ENCODE measurements at places on chromosomes 5 and 9.

DNA sequence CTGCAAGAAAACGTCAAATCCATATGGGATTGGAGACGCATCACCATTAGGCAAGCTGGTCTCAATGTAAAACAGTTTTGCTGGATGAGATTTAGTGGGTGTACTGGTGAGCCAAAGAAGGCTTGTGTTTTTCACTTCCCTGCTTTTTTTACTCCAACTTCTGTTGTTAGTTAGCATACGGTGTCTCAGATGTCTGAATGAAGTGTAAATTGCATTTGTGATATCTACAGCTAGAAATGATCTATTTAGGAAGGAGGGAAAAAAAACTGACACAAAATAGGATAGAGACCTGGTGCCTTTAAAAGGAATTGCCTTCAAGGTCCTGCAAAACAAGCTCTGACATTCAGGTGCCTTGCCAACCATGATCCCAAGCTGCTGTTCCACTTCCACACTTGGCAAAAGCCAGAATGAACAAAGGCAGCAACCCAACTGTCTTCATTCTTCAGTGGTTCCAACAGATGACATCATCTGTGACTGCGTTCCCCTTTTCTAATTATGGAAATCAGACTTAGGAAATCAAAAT lies 104.2 kb upstream of the RAI14 start:
- ATAC-seq, result no peak

DNA sequence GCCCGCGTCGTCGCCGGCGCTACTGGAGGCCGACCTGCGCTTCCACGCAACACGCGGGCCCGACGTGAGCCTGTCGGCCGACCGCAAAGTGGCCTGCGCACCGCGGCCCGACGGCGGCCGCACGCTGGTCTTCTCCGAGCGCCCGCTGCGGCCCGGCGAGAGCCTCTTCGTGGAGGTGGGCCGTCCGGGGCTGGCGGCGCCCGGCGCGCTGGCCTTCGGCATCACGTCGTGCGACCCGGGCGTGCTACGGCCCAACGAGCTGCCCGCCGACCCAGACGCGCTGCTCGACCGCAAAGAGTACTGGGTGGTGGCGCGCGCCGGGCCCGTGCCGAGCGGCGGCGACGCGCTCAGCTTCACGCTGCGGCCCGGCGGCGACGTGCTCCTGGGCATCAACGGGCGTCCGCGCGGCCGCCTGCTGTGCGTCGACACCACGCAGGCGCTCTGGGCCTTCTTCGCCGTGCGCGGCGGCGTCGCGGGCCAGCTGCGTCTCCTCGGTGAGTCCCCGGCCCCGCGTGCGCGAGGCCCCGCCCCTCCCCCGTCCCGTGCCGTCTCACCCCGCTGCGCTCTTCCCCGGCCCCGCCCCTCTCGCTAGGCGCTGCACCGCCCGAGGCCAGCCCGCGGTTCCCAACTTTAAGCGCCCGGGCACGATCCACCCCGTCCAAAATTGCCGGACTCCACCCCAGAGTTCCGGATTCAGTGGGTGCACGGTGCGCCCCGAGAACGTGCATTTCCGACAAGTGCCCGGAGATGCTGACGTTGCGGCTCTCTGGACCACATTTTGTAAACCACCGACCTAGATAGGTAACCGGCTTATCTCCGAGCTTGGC lies 42.8 kb downstream of the NEURL1B start:
- ATAC-seq, result peak; percentile 46

- ATAC-seq, result no peak
Measured at GRCh38 chr9:87722393-87723088, 3.4 kb upstream of the CTSL start.

GRCh38 chr5:174011441-174011840 lies 22.5 kb downstream of the C5orf47 start:
- no peak for ATAC-seq

- ATAC-seq, result peak; percentile 64
Measured at GRCh38 chr9:133160742-133161546, 2.8 kb downstream of the GBGT1 start.

- no peak for ATAC-seq
Measured at GRCh38 chr5:53265043-53265442, 155.5 kb upstream of the MOCS2 start.

GRCh38 chr9:99272836-99273235 lies 50.8 kb downstream of the SEC61B start:
- no peak for ATAC-seq

DNA sequence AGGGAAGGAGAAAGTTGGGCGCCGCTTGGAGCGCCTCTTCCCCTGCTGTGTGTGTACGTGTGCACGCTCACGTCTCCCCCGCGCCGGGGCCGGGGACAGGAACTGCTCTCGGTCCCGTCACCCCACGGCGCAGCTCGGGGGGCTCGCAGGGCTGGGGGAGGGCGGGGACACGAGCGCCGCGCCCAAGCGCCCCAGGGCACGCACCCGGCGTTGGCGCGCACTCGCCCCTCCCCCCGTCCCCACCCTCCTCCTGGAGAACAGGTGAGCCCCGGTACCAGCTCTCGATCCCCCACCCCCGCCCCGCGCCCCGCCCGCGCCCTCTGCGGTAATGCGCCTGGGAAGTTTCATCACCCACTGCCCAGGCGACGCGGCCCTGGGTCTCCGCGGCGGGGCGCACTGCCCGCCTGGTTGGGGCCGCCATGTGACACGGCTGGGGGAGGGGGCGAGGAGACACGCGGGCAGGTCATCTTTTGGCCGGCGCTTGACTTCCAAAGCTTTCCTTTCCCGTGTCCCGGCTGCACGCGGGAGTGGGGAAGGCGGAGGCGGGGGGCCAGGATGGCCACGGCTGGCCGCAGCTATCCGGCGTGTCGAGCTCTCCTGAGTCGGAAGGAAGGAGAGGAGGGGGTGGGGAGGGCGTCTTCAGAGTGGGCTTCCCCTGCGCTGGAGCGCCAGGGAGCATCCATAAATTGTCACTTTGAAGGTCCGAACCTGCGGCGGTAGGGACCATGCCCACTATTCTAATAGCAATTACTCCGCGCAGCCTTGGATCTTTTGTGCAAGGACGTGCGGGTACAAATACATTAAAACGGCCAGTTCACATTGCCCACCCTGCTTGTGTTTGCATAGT lies 1.5 kb upstream of the STC2 start:
- ATAC-seq, result no peak

GRCh38 chr5:4584982-4585381 lies 555.1 kb upstream of the ADAMTS16 start:
- no peak for ATAC-seq

GRCh38 chr9:134130503-134131375 lies 5.1 kb upstream of the WDR5 start:
- no peak for ATAC-seq

DNA sequence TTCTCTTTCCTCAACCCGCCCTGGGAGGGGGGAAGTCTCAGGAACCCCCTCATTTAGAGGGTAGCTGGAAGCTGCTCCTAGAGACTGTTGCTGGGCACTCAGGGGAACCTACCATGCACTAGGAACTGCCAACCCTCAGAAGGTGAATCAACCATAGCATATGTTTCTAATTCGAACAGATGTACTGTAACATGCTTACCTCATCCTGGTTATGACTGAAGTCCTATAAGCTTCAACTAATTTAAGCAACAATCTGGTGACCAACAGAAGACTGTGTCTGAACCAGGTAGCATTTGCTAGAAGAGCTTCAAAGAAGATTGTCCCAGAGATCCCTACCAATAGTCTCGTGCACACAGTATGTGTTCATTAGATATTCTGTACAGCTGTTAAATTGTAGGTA lies 5.7 kb upstream of the PRDM6 start:
- no peak for ATAC-seq

DNA sequence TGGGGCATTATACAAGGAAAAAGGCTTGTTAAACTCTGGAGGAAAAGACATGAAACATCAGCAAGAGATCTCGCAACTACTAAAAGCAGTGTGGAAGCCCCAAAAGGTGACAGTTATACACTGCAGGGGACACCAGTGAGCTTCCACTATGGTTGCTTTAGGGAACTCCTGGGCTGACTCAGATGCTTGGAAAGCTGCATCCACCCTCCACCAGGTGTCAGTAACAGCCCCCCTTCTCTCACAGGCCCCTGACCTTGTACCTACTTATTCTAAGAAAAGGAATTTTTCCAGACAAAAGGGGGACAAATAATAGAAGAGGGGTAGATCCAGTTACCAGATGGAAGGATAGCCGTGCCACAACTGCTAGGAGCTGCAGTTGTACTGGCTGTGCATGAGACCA lies 154.4 kb upstream of the COX7C start:
- ATAC-seq, result no peak

DNA sequence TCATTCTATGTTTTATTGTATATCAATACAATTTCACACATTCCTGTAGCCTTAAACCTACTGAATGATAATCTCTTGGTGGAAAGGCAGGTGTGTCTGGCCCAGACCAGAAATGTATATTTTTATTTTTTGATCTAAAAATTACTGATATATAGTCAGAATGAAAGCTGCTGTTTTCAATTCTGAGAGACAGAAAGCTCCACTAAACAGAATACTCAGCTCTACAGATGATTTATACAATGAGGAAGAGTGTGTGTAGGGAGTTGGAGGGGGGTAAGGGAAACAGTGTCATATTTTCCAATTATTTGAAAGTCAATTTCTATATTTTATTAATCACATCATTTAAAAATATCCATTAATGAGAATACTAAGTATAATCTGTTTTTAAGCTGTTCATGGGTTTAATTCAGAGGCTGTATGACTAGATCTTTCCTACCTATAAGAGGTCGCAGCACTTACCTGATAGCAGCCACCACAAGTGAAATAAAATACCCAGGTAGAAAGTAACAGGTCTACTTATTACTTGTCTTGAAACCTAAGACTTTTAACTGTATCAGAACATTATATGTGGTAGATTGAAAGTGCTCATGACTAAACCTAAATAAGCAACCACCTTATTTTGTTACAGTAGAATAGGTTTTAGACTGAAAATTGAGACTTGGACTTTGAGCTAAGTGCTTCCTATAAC lies 183.4 kb downstream of the TMC1 start:
- ATAC-seq, result no peak

DNA sequence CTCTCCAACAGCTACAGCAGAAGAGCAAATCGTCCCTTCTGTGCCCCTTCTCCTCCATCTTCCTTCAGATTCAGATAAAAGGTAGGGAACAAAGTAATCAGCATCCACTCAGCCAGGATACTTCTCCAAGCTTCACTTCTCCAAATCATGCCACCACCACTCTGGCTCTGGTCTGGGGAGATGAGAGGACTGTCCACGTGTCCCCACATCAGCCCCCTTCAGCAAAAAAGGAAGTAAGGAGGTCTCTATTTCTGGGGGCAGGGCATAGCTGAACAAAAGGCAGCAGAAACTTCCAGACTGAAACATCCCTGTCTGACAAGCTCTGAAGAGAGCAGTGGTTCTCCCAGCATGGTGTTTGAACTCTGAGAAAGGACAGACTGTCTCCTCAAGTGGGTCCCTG lies 116.9 kb downstream of the C5orf15 start:
- ATAC-seq, result no peak

DNA sequence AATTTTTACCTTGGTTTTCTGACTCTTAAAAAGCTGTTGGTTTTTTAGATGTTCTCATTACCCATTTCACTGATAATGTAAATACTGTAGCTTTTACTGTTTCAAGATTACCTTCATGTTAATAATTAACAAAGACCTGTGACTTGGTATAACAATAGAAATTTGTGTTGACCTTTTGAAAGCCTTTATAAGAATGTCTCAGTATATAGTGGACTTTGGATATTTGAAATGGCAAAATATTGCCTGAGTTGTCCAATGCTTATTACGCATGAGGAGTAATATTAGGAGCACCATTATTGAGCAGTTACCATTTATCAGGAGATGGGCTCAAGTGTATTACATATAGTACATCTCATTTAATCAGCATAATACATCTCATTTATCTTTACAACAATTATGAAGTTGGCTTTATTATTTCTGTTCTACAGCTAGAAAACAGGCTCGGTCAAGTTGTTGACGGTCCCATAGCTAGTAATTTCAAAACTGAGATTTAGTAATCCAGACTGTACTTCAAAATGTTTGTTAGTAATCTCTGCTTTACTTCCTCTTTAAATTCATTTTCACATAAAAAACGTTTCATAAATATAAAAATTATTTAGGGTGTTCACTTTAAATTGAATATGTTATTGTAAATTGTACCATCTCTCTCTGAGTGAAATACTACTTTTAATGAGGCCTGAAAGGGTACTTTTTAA lies 50.7 kb upstream of the FKTN start:
- ATAC-seq, result no peak

DNA sequence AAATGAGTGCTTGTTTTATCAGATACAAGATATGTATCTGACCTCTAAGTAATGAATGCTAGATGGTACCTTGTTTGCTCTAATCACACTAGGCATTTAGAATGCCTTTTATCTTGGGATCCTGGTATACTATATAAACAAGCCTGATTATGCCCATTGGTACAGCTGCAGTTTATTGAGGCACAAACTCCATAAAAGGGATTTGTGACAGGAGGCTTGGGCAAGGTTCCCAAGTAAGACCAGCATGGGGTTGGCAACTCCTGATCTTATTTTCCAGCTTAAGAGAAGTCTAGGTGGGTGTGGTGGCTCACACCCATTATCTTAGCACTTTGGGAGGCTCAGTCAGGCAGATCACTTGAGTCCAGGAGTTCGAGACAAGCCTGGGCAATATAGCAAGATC lies 93.9 kb upstream of the DMRT1 start:
- no peak for ATAC-seq

DNA sequence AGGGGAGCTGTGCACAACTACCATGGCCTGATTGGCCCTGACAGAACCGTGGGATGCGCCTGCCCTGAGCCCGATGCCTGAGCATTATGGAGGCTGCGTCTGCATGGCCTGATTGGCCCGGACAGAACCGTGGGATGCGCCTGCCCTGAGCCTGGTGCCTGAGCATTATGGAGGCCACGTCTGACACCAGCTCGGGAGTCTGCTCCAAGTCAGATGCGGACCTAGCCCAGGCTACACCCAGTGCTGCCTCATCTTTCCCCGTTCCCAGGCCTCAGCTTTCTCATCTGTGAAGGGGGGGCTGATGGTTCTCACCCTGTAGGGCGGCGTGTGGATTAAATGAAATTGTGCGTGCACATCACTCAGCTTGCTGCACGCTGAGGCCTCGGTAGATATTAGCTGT lies 7.3 kb downstream of the CEP72 start:
- ATAC-seq, result no peak

DNA sequence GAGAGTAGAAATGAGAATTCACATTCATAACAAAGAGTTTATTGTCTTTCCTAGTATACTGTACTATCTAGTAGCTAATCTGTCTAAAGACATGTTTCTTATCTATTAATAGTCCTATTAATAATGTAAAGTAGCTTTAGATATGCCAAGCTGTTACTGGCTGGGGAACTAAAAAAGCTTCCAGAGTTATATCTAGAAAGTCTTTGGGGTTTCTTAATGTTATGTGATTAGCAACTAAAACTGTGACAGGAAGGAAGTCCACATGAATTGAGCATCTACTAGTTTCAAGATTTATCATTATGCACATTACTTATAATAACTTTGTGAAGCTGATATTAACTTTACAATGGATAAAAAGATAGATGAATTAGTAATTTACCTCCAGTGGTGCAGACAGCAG lies 122.7 kb upstream of the CDKN2B start:
- no peak for ATAC-seq

DNA sequence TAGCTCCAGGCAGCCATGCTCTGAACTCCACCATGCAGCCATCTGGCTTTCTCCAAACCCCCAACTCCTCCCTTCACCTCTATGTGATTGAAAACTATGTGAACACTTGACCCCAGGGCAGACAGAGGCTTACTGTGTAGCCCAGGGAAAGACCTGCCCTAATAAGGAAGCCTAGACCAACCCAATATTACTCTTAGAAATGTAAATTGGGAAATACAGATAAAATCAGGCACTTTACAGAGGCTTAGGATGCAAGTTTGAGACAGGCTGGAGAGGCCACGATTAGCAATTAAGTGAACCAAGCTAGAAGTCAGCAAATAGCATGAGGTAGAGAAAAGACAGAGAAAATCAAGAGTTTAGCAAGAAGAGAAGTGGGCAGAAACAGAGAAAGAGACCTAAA lies 141.7 kb upstream of the ABCA1 start:
- ATAC-seq, result no peak
